ENCODE measurements at places on chromosomes 1 and 21. TPM values are rescaled to one million over a fixed set of nuclear protein-coding genes. Genes with fewer than 3 reads are reported as not detected.

The AGMAT gene
- total RNA-seq: not detected

The CELA3A gene
- not detected for total RNA-seq

The CDK11A gene
- 19.1 TPM for total RNA-seq

The VSIG8 gene
- not detected for total RNA-seq

The SMCP gene
- not detected for total RNA-seq

Measured in left cardiac atrium (tissue), 4 donors.